ENCODE measurements at places on chromosomes 5 and 9.

DNA sequence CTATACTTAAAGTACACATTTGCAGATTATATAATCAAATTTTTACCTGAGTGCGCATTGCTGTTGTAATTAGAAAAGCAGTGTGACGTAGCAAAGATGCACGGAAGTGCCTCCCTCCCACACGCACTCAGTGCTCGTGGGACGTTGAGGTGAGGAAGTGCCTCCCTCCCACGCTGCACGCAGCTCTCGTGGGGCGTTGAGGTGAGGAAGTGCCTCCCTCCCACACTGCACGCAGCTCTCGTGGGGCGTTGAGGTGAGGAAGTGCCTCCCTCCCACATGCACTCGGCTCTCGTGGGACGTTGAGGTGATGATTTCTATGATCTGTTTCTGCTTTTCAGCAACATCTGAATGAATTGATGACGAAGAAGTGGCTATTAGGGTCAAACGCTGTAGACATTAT, 21.0 kb downstream of the EXOC3 start:
- DNase-seq, result no peak

GRCh38 chr9:90815183-90815943, 13.7 kb downstream of the SYK start:
- DNase-seq, result no peak

DNA sequence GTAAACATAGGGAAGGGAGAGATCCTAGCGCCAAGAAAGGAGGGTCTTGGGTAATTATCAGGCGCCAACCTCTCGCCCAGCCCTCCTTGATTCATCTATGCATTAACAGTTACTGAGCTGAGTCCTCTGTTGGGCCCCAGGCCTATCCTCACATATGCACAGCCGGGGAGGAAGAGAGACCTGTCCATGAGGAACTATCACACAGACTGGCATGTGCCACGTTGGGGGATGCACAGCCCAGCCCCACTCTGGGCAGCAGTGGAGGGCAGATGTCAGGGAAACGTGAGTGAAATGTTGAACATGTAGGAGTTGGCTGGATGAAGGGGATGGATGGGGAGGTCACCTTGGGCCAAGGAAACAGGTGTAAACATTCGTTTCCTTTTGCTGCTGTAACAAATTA, 18.8 kb upstream of the ENHO start:
- no peak for DNase-seq

GRCh38 chr5:160352308-160352707, 18.1 kb downstream of the C1QTNF2 start:
- DNase-seq, result no peak

GRCh38 chr5:173578947-173579615, 37.4 kb downstream of the BOD1 start:
- DNase-seq, result no peak

DNA sequence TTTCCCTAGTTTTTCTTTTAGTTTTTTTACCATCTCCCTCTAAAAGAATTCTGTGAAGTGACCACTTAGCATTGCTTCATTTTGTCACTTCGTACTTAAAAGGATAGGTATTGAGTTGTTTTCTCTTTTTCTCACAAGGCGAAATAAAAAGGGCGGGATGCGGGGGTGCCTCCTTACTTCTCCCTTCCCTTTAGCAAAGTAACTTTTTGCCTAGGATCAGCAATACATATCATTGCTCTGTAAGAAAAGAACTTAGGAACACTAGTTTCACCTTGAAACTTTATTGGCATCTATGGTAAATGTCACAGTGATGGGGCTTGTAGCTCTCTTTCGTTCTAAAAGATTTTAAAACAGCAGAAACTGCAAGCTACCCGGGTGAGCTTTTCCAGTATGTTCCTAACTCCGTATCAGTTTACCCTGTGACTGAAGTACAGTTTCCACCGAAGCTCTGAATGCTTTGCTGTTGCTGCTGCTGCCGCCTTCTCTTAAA, 4.1 kb downstream of the PRDM6 start:
- no peak for DNase-seq

- DNase-seq, result no peak
Measured at GRCh38 chr5:2005101-2006041, 122.6 kb upstream of the IRX4 start.

- no peak for DNase-seq
Measured at GRCh38 chr5:66744040-66744439, 147.8 kb downstream of the MAST4 start.

DNA sequence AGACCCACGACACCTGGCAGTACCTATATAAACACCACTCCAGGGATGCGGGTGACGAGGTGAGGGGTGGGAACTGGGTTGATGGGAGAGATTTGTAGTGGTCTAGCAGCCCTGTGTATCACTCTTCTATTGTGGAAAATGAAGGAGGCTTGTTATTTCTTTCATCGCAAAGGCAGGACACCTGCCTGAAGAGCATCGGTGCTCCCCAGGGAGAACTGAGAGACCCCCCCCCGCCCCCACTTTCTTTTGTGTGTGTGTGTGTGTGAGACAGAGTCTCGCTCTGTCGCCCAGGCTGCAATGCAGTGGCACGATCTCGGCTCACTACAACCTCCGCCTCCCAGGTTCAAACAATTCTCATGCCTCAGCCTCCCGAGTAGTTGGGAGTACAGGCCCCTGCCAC, 8.3 kb upstream of the WDR5 start:
- DNase-seq, result no peak

- DNase-seq, result no peak
Measured at GRCh38 chr5:7578071-7578470, 182.1 kb downstream of the ADCY2 start.

DNA sequence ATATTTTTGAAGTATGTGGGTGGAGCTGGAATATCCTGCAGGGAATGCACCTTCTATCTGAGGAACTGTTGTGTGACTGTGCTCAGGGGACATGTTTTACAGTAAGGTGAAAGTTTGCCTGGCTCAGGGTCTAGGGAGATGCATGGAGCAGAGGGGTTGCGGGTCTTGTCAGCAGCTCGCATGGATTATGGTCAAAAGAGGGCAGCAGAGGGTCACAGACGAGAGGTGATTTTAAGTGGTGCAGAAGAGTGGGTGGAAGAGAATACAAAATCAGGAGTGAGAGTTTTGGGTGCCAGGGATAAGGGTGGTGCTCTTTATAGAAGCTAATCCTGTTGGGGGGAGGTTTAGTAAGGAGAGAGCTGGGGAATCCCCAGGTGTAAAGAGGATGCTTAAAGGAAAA, 53.5 kb upstream of the GRIN3A start:
- DNase-seq, result no peak

- peak; percentile 86 for DNase-seq
Measured at GRCh38 chr5:96934708-96935558, 947 bp upstream of the LNPEP start.
